ENCODE measurements at places on chromosomes 3 and 15.

DNA sequence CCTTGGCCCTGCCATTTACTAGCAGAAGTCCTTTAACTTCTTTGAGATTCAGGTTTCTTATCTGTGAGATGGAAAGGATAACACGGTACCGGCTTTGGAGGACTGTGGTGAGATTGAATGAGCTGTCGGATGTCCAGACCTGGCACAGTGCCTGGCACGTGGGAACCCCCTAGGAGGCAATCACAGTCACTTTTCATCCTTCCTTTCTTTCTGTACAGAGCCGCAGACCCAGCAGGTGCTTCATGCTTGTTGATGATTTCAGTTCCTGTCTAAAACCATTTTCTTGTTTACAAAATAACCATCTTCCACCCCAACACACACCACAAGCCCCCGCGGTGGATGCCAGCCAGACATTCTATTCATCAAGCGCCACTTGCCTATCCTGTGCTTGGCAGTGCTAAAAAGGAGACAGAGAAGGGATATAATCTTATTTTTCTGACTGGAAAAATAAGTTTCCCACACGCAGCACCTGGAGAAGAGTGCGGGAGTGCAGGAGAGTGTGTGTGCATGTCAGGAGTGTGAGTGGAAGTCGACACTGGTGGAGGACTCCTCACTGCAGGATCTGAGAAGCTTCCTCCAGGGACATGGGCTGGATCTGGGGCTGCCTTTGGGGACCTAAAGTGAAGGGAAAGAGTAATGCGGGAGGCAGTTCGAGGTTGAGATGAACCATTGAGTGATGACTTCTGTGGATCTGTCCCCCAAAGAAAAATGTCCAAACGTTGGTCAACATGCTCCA, 85.7 kb downstream of the ST6GAL1 start:
- DNase-seq, result no peak

DNA sequence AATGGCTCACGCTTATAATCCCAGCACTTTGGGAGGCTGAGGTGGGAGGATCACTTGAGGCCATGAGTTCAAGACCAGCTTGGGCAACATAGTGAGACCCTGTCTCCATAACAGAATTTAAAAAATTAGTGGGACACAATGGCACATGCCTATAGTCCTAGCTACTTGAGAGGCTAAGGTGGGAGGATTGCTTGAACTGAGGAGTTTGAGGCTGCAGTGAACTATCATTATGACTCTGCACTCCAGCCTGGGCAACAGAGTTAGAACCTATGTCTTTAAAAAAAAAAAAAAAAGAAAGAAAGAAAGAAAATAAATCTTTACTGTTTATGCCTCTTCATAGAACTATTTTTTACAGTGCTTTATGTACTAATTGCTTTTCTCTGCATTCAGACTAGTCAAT, 84.6 kb upstream of the LMOD3 start:
- no peak for DNase-seq

GRCh38 chr15:79904271-79904670, 7.5 kb upstream of the MTHFS start:
- DNase-seq, result no peak

DNA sequence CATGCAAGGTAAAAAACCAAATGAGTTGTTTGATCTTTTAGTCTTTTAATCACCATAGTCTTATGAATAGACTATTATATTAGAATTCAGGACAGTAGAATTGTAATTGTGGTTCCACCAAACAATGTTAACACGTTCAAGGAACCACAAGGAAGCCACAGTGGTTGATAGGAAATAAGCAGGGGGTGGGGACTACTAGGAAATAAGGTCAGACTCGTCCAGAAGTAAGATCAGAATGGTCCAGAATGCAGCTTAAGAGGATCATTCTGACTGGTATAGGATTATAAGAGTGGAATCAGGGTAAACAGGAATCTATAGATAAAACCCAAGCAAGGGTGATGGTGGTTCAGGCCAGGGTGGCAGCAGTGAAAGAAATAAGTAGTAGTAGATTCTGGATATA, 7.5 kb downstream of the MYNN start:
- no peak for DNase-seq

DNA sequence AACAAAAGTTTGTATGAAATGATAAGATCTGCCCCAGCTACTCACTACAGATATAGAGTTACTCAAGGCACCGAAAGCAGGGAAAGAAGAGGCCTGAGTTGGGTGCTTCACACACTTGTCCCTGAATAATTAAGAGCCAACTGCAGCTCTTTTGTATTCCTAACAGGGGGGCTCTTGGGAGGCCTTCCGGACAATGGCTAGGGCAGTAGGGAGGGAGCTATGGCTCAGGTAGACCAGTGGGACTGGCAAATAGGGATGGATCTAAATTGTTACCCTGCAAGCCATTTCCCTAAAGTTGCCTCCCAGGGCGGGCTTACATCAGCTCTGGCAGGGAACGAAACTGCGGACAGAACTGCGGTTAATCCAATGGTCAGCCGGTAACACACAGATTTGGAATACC, 6.2 kb downstream of the SEMA5B start:
- DNase-seq, result no peak

DNA sequence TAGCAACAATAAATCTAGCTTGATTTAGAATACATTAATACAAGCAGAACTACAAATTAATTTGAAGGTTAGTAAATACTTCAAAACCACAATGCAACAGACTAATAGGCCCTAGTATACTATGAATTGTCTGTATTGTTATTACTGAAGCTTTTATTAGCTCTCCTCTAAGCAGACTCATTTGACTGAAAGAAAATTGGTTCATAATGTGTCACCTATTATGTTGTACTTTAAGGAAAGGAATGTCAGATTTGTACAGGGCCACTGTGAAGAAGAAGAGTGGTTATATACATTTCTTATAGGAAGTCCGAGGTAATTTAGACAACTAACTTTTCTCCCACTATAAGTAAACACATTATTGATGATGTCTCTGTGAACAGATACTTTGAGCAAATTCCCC, 954.5 kb downstream of the ZPLD1 start:
- DNase-seq, result no peak

GRCh38 chr15:48414015-48414414, 82.8 kb downstream of the DUT start:
- DNase-seq, result peak; percentile 64

GRCh38 chr3:134971306-134971705, 176.2 kb downstream of the EPHB1 start:
- DNase-seq, result no peak

DNA sequence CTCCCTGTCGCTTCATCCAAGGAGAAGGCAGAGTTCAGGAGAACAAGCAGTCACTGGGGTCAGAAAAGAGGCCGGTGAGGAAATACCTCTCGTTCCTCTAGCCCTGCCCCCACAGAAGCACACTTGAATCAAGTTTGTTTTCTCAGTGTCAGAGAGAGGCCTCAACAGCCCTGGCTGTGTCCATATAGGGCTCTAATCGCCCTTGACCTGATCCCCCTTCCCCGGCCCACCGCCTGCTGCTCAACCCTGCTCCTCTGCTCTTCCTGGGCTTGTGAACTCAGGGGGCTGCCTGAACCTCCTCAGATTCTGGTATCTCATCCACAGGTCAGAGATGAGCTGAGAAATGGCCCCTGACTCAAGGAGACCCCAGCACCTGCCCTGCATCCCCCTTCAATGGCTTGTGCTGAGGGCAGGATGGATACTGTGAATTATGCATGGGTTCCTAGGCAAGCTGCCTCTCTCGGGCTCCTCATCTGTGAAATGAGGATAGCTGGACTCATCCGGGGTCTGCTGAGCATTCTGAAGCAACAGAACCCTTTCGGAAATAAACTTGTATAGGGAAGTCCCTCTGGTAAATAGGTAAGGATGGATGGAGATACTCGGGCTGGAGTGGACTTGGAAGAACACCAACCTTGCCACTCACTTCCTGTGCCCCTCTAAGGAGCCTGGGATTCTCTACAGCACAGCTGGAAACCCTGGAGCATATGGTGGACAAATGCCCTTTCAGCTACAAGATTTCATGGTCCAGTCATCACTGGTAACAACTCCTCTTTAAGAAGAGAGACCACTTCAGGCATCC, 147.5 kb downstream of the STT3B start:
- DNase-seq, result no peak

DNA sequence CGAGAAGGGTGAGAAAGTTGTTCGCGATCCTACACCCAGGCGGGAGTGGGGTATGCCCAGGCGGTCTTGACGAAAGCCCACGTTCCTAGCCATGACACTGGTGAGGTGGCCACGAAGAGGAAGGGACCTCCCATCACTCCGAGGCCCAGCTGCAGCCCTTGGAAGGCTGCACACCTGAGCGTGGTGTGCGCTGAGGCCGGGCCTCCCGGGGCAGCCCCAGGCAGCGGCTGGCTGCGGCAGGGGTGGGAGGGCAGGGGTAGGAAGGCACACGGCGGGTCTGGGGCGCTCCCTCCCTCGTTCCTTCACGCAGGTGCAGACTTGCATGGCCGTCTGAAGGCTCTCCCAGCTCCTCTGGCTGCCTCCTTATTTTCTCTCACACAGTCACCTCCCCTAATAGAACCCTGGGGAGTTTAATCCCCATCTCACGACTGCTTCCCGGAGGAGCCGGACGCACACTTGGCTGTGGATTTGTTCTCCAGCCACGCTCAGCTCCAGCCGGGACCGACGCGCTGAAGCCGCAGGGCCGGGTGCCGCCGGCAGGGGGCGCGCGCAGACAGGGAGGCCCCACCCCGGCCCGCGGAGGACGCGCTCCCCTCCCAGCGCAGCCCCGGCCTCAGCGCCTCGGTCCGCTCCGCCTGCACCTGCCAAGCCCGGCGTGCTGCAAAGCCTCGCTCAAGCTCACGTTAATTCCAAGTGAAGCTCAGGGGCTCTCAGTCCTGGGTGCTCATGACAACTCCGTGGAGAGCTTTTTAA, 37.8 kb upstream of the MUC4 start:
- DNase-seq, result no peak

GRCh38 chr3:144127700-144128099, 156.1 kb downstream of the DIPK2A start:
- no peak for DNase-seq

DNA sequence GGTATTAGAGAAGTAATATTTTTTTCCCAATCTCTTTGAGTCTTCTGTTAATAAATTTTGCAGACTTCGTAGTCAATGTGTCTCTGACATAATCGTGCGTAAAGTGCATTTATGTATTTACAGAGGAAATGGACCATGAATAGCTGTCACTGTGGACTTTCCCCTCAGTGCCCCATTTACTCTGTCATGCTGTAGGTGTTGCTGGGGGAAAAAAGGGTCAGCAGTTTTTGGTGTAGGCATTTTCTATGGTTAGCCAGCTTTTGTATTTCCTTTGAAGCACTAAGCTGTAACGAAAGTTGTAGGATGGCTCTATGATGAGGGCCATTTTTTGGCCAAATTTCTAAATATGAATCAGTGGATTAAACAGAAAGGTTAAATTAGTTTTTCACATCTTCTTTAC, 598.4 kb downstream of the FGF12 start:
- no peak for DNase-seq

DNA sequence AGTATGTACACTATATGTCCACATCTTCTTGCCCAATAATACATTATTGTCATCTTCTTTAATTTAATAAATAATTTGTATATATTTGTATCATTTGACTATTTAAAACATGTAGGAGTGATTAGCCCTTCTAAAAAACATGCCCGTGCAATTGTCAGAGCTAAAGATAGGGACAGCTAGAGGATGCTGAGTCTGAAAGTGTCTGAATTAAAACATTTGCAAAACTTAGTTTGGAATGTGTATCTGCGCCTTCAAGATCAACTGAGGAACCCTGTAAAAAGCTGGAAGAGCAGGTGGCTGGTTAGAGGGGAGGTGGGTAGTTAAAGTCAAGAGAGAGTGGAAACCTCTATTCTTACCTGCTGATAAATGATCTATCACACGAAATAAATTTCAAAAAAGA, 4.7 kb downstream of the SLITRK3 start:
- no peak for DNase-seq

GRCh38 chr15:82184355-82184754, 78.2 kb downstream of the EFL1 start:
- no peak for DNase-seq
